D721Med (cell line): ENCODE measurements at places on chromosomes 6 and 20.

DNA sequence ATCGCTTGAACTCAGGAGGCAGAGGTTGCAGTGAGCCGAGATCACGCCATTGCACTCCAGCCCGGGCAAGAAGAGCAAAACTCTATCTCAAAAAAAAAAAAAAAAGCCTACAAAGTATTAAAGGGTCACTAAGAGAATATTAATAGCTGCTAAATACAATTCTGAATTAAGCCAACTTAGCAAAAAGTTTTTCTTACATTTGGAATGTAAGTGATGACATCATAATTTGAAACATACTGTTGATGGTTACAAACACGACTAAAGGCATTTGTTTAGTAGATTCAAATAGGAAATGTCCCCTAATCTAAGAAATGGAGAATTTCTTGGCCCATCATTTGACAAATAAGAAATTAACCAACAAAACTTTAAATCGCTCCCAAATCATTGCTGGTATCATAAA, 282.8 kb downstream of the RNGTT start:
- DNase-seq = no peak

GRCh38 chr20:45121388-45121787, 2.9 kb downstream of the WFDC12 start:
- no peak for DNase-seq

- no peak for DNase-seq
Measured at GRCh38 chr6:19410481-19410880, 426.7 kb upstream of the ID4 start.

DNA sequence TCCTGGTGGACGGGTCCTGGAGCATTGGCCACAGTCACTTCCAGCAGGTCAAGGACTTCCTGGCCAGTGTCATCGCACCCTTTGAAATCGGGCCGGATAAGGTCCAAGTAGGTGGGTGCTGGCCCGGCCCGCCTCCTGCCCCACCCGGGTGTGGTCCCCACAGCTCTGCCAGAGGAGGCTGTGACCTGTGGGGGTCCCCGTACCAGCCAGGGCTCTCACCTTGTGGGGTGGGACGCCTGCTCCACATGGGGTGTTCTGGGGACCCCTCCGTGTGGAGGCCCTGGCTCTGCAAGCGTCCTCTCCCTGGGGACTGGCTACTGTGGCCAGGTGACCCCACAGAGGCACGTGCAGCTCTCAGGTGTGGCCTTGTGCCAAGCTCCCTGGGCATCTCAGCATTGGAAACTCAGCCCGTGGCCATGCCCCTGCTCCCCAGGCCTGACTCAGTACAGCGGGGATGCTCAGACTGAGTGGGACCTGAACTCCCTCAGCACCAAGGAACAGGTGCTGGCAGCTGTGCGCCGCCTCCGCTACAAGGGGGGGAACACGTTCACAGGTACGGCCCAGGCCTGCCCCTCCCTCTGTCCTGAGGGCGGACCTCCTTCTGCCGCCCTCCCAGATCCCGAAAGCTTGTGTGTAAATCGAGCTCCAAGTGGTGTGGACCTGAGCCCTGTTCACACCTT, 14.7 kb downstream of the COL20A1 start:
- DNase-seq = no peak

DNA sequence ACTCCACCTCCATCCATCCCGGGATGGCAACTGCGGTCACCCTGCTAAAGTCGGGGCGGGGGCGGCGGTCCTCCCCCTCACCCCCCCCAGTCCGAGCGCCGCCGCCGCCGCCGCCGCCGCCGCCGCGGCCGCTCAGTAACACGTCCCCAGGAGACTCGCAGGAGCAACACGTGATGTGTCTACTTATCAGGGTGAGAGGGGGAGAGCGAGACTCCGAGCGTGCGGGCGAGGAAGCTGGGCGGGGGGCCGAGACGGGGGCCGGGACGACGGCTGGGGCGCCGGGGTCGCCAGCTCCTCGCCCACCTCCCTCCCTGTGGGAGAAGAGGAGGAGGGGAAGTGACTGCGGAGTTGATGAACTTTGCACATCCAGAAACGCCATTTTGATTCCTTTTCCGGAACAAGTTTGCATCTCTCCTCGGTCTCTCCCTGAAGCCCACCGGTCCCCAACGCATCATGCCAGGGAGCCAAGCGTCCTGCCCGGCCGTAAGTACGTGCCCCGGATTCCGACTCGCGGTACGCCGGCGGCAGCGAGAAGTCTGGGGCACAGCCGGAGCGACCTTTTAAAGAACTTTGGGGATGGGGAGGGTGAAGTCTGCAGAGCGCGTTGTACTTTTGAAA, at the start of gene RREB1:
TSS of gene RREB1 (plus strand) at position 384 of the 618 bp plus-strand sequence. CDS start 73,951 bp downstream, outside the sequence.
- peak; percentile 81 for DNase-seq

DNA sequence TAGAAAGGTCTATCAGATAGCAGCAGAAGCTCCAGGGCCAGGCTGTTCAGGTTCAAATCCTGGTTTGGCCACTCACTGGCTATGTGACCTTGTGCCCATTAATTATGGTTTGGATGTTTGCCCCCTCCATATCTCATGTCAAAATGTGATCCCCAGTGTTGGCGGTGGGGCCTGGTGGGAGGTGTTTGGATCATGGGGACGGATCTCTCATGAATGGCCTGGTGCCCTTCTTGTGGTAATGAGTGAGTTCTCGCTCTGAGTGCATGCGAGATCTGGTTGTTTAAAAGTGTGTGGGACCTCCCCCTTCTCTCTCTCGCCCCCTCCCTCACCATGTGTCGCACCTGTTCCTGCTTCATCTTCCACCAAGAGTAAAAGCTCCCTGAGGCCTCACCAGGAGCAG, 240.9 kb downstream of the LRFN2 start:
- DNase-seq = no peak
